ENCODE measurements at places on chromosomes 13 and 19. TPM values are rescaled to one million over a fixed set of nuclear protein-coding genes. Genes with fewer than 3 reads are reported as not detected.
A peak's percentile ranks its signal among the peaks of the same experiment; 100 is the strongest.

TBXA2R gene
- 3.6 TPM for total RNA-seq

- H3K36me3 ChIP-seq, result no peaks in the 10 kb centered on the region
- no peak for DNase-seq
- H3K27me3 ChIP-seq, result no peaks in the 10 kb centered on the region
- H3K27ac ChIP-seq, result peak overlapping the region; percentile 50
- H3K4me3 ChIP-seq, result no peak overlapping the region
These were observed 378.5 kb downstream of the ENOX1 start for GRCh38 chr13:43408274-43408673.

DNA sequence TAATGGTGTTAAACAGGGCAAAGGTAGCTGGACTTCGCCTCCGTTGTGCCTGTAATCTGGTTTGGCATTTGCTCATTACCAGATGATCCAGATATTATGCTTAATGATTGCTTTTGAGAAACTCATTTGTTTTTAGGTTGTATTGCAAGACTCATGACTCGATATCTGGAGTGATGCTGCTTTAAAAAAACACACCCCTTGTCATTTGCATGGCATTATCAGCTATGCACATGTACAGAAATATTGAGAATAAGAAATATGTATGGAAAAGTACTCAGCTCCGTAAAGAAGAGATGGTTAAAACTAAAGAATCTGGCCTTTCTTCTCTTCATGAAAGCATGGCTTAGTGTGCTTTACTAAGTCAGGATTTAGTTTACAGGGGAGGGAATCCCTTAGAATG is 95.0 kb downstream of the ARHGEF7 start:
- peak overlapping the region; percentile 29 for H3K27ac ChIP-seq
- H3K4me3 ChIP-seq, result no peak overlapping the region
- H3K4me1 ChIP-seq, result peaks cover 29% of the 10 kb centered on the region
- DNase-seq, result no peak

- no peaks in the 10 kb centered on the region for H3K36me3 ChIP-seq
- H3K27me3 ChIP-seq, result peaks cover 80% of the 10 kb centered on the region
- DNase-seq, result no peak
- H3K4me1 ChIP-seq, result peaks cover 14% of the 10 kb centered on the region
- H3K27ac ChIP-seq, result no peak overlapping the region
These were observed 3.2 kb downstream of the CCNP start for GRCh38 chr19:40223135-40223822.
